ENCODE measurements at places on chromosomes 1 and 21. TPM values are rescaled to one million over a fixed set of nuclear protein-coding genes. Genes with fewer than 3 reads are reported as not detected.

GRCh38 chr1:93815366-93816110 lies 63.5 kb downstream of the DNTTIP2 start:
- DNase-seq, result no peak
- H3K27ac ChIP-seq, result no peak overlapping the region
- no peaks in the 10 kb centered on the region for H3K27me3 ChIP-seq
- H3K4me1 ChIP-seq, result peaks cover 18% of the 10 kb centered on the region
- H3K4me3 ChIP-seq, result no peak overlapping the region
- no peaks in the 10 kb centered on the region for H3K36me3 ChIP-seq

DNA sequence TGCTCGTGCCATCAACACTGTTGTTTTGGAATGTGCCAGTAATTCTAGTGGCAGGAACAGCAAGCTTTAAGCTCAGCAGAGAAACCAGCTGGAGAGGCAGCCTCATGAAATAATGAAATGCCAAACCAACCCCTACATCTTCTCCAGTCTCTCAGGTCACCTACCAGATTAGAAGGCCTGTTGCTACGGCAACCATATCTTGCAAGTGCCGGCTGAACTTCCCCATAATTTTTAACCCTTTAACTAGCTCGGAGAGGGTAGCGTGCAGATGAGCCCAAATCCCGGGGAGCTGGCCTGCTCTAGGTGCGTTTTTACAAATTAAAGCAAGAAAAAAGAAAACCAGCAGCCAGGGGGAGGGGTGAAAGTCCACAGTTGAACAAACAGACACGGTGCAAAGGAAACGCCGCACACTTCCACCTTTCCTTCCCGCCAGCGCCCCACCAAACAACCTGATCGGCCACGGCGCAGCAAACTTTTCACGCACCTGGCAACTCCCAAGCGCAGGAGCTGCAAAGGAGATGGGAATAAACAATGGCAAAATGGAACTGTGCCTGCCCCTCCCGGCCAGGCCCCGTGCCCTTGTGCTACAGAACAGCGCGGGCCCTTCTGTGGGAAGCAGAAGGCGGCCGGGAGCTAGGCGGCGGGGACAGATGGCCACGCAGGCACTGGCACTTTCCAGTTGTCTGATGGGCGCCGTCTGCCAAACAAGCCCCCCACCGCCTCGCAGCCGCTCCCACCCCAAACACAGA lies 50.1 kb downstream of the SSBP3 start:
- H3K4me1 ChIP-seq, result peaks cover 54% of the 10 kb centered on the region

DNA sequence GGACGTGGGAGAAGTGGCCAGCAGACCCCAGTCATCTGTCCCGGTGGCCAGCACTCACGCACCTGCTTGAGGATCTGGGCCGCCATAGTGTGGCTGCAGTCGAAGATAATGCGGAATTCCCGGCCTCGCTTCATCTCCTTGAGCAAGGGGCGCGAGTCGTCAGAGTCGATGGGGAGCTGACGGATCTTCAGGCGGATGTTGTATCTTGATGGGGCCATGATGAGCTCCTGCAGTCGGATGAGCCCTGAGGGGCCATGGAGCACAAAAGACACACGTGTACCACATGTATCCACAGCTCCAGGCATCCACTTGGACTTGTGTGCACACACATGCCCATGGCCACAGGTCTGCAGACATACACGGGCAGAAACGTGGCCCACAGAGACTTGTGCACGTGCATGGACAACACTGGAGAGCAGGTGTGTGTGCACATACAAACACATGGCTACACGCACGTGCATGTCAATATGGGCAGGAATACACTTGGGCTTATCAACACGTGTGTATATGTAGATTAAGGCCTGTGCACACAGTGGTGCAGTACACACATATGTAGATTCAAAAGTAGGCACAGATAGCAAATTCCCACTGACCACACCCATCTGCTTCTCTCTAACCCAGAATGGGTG lies 162.1 kb downstream of the GRIK3 start:
- H3K4me3 ChIP-seq, result no peak overlapping the region
- H3K27ac ChIP-seq, result no peak overlapping the region
- H3K4me1 ChIP-seq, result no peaks in the 10 kb centered on the region
- H3K27me3 ChIP-seq, result no peaks in the 10 kb centered on the region
- no peaks in the 10 kb centered on the region for H3K36me3 ChIP-seq

DNA sequence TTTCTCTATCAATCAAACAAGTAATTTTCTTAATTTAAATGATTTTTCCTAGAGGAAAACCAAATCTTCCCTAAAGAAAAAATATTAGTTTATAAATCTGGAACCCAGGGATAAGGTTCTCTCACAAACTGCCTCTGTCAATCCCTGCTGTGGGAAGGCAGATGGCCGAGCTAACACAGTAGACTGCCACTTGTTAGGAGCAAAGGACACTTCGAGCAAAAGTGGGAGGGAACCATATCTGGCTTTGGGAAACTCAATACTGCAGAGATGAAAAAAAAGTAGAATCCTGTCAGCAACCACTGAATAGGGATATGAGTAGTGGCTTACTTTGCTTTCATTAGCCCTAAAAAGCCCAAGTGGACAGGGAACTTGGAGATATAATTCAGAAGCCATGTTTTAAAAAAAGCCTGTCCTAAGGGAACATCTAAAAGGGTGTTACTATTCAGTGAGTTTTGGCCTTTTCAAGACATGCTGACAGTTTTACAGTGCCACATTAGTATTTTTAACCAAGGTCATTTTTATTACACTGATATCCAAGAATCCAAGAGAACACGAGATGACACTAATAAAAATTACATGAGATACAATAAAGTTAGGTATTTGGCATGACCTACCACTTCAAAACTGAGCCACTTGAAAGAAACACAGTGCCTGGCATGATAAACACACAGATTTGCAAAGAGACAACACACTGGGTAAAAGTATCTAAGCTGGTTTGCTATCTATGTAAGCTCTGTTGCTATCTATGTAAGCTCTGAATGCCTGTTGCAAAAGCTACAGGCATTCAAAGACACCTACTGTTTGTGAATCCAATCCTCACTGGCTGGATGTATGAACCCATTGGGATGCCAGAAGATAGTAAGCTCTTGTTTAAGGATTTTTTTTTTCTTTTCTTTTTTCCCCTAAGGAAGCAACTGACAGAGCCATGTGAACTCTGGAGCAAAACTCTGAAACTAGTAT lies 21.4 kb downstream of the TEX38 start:
- H3K27ac ChIP-seq, result no peak overlapping the region
- DNase-seq, result no peak
- no peak overlapping the region for H3K4me3 ChIP-seq
- no peaks in the 10 kb centered on the region for H3K27me3 ChIP-seq

DNA sequence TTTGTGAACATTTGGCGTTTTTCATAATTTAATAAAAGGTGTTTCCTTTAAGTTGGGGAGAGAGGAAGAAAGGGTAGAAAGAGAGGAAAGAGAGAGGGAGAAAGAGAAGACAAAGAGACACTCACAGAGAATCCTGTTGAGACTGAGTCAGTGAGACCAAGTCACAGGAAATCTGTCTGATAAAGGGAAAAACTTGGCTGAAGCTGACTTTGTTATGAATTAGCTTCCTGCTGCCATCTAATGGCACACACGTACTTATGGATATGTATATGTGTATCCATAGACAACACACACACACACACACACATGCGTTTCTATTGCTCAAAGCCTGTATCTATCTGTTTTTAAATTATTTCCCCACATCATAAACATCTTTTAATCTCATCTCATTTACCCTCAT lies 42.5 kb upstream of the DISC1 start:
- H3K27me3 ChIP-seq, result no peaks in the 10 kb centered on the region
- no peak overlapping the region for H3K4me3 ChIP-seq
- H3K27ac ChIP-seq, result no peak overlapping the region
- H3K4me1 ChIP-seq, result no peaks in the 10 kb centered on the region
- no peak for DNase-seq

- H3K36me3 ChIP-seq, result no peaks in the 10 kb centered on the region
- no peaks in the 10 kb centered on the region for H3K27me3 ChIP-seq
- H3K4me1 ChIP-seq, result no peaks in the 10 kb centered on the region
- H3K27ac ChIP-seq, result no peak within 1 kb of the TSS
Measured at GRCh38 chr1:247948558-247948957, at the start of gene OR2L8. Gene OR2L8 (plus strand): TSS chr1:247948858. CDS start chr1:247948858, 0 bp downstream.

DNA sequence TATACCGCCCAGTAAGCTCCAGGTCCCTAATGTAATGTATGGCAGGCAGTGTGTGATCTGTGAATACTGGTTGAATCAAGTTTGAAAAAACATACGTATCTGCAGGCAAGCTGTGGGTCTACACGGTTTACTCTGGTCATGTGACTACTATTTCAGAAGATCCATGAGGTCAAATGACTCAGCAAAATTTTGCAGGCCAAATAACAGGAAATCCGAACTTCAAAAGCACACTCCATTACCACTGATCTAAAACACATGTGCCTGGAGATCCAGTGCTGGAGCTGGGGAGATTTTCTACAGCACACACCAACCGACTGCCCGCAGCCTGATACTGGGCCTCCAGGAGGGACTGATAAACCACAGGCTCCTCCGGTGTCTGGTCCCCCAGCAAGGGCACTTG lies 64.5 kb upstream of the SLC44A3 start:
- no peaks in the 10 kb centered on the region for H3K4me1 ChIP-seq
- H3K36me3 ChIP-seq, result no peaks in the 10 kb centered on the region
- H3K27me3 ChIP-seq, result no peaks in the 10 kb centered on the region

- no peak overlapping the region for H3K27ac ChIP-seq
- no peaks in the 10 kb centered on the region for H3K4me1 ChIP-seq
- no peaks in the 10 kb centered on the region for H3K36me3 ChIP-seq
- no peak overlapping the region for H3K4me3 ChIP-seq
Measured at GRCh38 chr1:10980841-10981727, 31.4 kb upstream of the TARDBP start.

DNA sequence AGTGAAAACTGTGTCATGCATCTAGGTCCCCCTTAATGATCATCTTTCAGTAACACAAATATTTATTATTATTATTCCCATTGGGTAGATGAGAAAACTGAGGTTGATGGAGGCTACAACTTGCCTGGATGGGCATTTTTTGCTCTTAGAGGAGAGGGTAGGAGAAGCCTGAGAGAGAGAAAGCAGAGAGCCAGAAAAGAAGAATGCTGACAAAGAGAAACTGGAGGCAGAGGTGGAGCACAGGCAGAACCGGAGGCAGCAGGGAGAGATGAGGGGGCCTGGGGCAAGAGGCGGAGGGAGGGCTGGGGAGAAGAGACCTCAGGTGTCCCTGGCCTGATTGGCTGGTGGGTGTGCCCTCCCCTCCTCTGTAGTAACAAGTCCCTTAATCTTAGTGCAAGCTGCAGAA lies 4.1 kb downstream of the BLACAT1 start:
- peaks cover 41% of the 10 kb centered on the region for H3K27me3 ChIP-seq
- H3K27ac ChIP-seq, result no peak overlapping the region
- no peak overlapping the region for H3K4me3 ChIP-seq
- no peaks in the 10 kb centered on the region for H3K36me3 ChIP-seq
- DNase-seq, result no peak
- H3K4me1 ChIP-seq, result peaks cover 16% of the 10 kb centered on the region

DNA sequence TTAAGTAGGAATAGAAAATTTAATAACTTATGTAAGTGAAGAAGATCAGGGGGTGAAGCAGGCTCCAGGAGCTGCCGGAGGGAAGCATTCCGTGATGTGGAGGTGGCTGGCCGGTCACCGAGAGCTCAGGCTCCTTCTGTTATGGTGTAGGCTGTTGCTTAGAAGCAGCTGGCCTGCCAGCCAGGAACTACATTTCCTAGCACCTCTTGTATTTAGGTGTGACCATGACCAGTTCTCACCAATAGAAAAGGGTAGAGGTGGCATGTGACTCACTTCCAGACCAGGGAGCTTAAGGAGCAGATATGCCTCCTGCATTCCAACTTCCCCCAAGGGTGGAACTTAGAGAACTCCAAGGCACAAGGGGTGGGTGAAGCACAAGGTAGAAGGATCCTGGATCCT lies 120.7 kb downstream of the ACTL8 start:
- no peak overlapping the region for H3K27ac ChIP-seq
- H3K4me3 ChIP-seq, result no peak overlapping the region
- H3K4me1 ChIP-seq, result no peaks in the 10 kb centered on the region
- DNase-seq, result no peak
- no peaks in the 10 kb centered on the region for H3K36me3 ChIP-seq

DNA sequence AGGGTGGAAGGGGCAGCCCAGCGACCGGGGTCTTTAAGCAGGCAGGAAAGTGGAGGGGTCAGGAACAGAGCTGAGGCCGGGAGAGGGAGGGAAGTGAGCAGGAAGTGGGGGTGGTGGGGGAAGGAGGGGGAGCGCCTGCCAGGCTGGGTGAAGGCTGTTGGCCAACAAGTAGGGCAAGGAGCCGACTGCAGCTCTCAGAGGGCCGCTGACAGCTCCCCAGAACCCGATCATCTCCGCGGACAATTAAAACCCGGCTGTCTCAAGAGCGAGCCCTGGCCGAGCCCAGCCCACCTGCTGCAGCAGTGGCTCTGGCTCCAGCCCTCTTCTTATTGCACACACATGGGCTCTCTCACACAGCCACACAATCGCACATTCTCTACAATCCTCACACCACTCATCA lies 51.6 kb downstream of the GRIK3 start:
- H3K36me3 ChIP-seq, result no peaks in the 10 kb centered on the region
- H3K27ac ChIP-seq, result no peak overlapping the region
- H3K4me1 ChIP-seq, result no peaks in the 10 kb centered on the region
- H3K27me3 ChIP-seq, result no peaks in the 10 kb centered on the region

GRCh38 chr1:212452323-212453155 lies 19.8 kb downstream of the NENF start:
- H3K27ac ChIP-seq, result no peak overlapping the region

- H3K27ac ChIP-seq, result no peak overlapping the region
- peak; percentile 65 for DNase-seq
- no peaks in the 10 kb centered on the region for H3K27me3 ChIP-seq
- H3K4me1 ChIP-seq, result peaks cover 28% of the 10 kb centered on the region
- H3K36me3 ChIP-seq, result no peaks in the 10 kb centered on the region
Measured at GRCh38 chr1:243508303-243508713, 252.5 kb downstream of the SDCCAG8 start.

- no peaks in the 10 kb centered on the region for H3K27me3 ChIP-seq
- H3K4me3 ChIP-seq, result no peak overlapping the region
- H3K4me1 ChIP-seq, result no peaks in the 10 kb centered on the region
- no peak for DNase-seq
- no peaks in the 10 kb centered on the region for H3K36me3 ChIP-seq
- no peak overlapping the region for H3K27ac ChIP-seq
Measured at GRCh38 chr1:51555866-51556619, 37.0 kb upstream of the EPS15 start.

The PCP4L1 gene
- not detected for total RNA-seq

The MFSD2A gene
- total RNA-seq, result 23.8 TPM

The TFF2 gene
- total RNA-seq, result not detected

The CFAP126 gene
- total RNA-seq, result not detected

The MX2 gene
- 17.1 TPM for total RNA-seq

The F5 gene
- 76.5 TPM for total RNA-seq

The LCE2C gene
- total RNA-seq, result not detected

The TDRD5 gene
- not detected for total RNA-seq

Measured in CD8-positive, alpha-beta memory T cell (primary cell).